ENCODE measurements at places on chromosomes 2 and 18.

DNA sequence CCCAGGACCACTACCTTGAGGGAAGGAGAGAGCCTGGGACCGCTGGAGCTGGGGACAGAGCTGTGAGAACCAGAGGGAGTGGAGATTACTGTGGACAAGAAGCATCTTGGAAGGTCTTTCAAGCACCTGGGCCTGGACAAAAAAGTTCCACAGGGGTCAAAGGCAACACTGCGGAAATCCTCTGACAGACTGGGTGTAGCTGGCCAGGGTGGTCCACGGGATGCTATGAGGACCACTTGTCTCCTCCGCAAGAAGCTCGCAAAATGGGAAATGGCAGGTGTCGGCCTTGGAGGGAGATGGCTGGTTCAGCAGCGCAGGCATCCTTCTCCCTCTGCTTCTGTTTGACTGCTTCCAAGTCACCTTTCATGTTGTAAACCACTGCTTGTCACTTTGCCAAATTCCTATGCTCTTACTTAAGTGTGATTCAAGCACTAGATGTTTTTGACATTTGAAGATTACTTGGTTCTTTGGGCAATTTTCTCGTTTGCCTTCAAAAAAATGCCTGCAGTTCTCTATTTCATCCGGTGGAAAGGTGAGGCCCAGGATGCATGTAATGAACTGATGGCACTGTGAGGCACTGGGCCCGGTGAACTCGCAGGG is 27.7 kb downstream of the KLHL29 start:
- peak; percentile 49 for DNase-seq

- DNase-seq, result peak; percentile 45
These were observed 1693.4 kb upstream of the SLC39A10 start for GRCh38 chr2:193963472-193964119.

DNA sequence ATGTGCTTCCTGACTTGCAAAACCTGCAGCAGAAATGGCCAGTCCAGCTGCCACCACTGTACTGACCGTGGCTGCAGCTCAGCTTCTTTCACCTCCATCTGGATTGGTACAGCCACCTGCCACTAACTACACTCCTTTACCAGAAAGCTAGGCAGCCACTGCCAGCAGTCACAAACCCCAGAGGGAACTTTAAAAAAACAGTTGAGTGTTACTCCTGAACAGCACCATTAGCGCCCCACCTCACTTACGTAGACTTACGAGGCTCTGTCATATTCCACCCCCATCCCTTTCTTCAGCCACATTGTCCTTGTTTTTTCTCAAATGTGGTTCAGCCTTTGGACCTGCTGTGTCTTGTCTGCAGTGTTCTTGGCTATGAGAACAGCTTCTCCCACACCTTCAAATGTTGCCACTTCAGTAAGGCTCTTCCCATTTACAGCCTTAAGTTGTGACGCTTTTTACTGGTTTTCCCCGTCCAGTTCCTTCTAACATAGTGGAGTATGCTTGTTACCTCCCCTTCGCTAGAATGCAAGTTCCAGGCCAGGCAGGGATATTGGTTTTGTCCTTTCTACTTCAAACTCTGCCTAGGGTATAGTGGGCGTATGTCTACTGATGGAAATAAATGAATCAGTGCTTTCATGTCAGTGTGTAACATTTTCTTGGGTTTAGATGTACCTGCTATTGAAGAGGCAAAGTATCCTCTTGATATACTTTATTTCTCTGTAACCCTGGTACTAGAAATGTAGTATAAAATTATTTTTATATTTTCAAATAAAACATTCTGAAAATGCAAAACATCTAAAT is 17.0 kb downstream of the HNRNPA3 start:
- DNase-seq, result no peak

GRCh38 chr2:135010200-135010942 is 36.9 kb downstream of the MAP3K19 start:
- no peak for DNase-seq

DNA sequence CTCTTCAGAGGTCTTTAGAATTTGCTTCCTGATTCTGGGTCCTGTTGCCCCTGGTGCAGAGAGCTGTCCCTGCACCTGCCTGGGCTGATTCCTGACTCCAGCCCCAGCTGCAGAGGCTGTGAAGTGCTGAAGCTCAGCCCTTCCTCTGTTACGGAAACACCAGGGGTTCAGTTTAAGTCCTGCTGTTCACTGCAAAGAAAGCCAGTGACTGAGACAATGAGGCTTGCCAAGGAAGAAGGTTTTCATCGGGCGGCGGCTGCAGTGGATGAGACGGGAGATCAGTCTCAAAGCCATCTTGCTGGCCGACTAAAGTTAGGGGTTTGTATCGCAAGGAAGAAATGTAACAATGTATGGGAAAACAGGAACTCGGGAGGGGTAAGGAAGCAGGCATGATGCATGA is 142.4 kb upstream of the ZNF236 start:
- no peak for DNase-seq

GRCh38 chr2:47323822-47324171 is 79.2 kb upstream of the MSH2 start:
- DNase-seq, result no peak

GRCh38 chr2:11773747-11774525 is 27.5 kb downstream of the LPIN1 start:
- no peak for DNase-seq

DNA sequence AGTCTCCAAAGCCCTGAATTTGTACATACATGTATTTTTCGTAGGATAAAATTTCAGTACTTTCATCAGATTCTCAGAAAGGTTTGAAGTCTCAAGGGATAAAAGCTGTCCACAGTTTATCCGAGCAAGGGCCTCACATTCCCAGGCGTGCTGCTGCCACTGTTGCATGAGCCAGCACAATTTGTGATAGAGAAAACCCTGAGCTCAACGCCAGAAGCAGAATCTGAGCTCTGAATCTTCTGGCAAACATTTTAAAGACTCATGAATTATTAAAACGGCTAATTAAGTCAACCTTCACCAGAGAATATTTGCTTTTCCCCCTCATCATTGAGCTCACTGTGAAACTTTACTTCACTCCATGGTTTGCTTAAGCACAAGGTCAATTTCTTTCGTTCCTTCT is 38.5 kb upstream of the STPG4 start:
- no peak for DNase-seq

- peak; percentile 91 for DNase-seq
These were observed at the start of gene NHEJ1 for GRCh38 chr2:219160186-219161017. Gene NHEJ1 (minus strand): TSS chr2:219160815. CDS start chr2:219158362, 2,453 bp downstream.

- DNase-seq, result peak; percentile 6
These were observed 2.4 kb downstream of the SCYGR8 start for GRCh38 chr2:227748079-227748478.

- DNase-seq, result no peak
These were observed 55.0 kb downstream of the ARHGAP25 start for GRCh38 chr2:68789603-68790002.

DNA sequence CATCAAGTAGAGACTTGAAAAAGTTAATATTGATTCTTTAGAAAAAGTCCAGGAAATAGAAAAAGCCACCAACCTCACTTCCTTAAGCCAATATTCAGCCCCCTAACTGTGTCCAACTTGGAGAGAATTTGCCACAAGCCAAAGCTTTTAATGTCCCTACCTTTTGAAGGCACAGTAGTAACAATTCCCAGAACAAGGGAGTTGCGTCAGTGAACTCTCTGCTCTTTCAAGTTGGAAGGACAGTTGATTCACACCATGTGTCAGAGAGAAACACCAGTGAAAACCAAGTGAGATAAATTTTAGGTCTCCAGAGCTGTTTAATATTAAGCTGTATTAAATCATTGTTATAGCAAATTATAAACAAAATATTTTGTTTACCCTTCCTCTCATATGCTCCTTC is 66.1 kb downstream of the EXOC6B start:
- DNase-seq, result no peak

- no peak for DNase-seq
These were observed 20.9 kb downstream of the GREB1L start for GRCh38 chr18:21262979-21263378.

GRCh38 chr2:174376967-174377366 is 18.6 kb upstream of the SCRN3 start:
- peak; percentile 13 for DNase-seq

GRCh38 chr18:29652797-29653196 is 1389.7 kb downstream of the DSC3 start:
- DNase-seq, result no peak

- peak; percentile 56 for DNase-seq
These were observed 245.1 kb downstream of the NEDD4L start for GRCh38 chr18:58288921-58289797.

GRCh38 chr2:120161190-120161589 is 62.0 kb downstream of the TMEM185B start:
- peak; percentile 21 for DNase-seq

DNA sequence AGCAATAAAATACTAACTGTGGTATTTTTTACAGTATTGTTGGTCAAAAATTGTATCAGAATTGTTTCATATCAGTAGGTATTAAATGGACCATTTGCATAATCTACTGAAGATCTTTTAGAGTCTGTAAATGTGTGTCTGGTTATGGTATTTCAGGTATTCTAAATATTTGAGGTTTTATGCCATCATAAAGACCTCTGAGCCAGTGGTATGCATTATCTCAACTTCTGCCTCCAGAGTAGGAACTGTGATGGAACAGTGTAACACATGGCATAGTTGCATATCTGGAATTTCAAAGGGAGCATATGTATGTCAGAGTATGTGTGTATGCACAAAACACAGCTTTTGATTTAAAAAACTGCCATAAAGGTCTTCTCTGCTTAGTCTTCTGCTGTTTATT is 15.4 kb downstream of the GREB1L start:
- no peak for DNase-seq

- no peak for DNase-seq
These were observed 288.6 kb downstream of the EN1 start for GRCh38 chr2:118558846-118559245.

DNA sequence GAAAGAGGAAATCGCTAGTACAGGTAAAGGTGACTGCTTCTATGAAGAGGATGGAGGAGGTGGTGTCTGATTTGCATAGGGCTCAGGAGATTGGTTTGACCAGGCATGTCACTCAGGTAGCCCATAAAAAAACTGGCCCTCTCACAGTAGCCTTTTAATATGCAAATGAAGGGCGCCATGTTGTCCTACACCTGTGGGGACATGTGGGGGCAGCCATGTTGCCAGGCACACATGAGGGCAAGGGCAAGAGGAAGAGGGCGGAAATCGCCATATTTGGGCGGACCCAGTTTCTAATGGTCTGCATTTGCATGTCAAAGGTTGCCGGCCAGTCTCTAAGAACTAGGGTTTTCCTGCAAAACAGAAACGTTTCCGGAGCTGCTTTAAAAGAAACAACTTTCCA is 1330.6 kb downstream of the DSC3 start:
- no peak for DNase-seq

DNA sequence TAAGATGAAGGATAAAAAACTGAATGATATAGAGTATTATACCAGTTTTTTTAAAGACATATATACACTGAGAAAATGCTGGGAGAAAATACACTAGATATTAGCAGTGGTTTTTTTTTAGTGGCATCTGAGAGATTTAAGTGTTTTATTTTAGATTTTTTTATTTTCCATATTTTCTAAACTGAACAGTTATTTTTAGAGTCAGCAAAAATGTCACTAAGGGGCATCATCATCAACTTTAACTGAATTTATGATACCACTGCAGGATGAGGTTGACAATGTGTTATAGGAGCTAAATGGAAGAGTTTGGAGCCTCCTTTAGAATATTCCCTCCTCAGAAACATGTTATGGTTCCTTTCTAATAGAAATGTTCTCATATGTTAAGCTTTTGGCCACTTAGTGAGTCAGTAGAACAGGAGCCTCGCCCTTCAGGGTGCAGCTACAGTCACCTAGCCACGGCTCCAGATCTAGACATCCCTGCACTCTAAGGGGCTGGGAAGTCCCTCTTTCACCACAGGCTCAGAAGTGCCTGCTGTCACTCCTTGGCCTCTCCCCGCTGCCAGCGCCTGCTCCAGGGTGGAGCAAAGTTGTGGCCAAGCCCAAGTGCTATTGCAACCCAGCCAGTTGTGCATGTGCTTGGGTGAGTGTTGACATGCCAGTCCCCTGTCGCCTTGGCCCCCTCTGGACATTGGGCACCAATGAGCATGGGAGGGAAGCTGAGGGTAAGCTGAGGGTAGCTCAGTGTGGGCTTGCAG is 210.7 kb upstream of the RASGRP3 start:
- DNase-seq, result no peak

DNA sequence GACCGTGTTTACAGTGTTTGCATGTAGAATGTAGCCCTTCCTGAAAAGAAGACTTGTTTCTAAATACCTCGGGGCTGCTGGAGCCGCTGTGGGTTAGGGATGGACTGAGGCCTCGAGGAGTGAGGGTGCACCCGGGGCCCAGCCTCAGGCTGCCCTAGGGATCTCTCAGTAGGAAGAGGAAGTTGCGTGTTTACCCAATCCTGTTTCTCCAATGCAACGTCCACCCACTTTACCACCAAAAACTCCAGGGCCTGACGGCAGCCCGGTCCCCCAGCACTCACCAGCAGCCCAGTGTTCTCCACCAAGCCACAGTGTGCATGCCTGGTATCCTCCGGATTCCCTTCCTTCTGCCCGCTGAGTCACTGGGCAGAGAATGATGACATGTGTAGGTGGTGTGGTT is 255.8 kb downstream of the GLI2 start:
- DNase-seq, result no peak

GRCh38 chr18:3491981-3492555 is 42.1 kb downstream of the TGIF1 start:
- DNase-seq, result no peak

GRCh38 chr18:66196805-66197204 is 407.1 kb downstream of the CDH19 start:
- no peak for DNase-seq
